Stimulated activated CD4-positive, alpha-beta T cell treated with anti-CD3 and anti-CD28 coated beads, Interleukin-2, amount 100 ng/mL, for 48 hours (primary cell): ENCODE measurements at places on chromosomes 7 and 10.

DNA sequence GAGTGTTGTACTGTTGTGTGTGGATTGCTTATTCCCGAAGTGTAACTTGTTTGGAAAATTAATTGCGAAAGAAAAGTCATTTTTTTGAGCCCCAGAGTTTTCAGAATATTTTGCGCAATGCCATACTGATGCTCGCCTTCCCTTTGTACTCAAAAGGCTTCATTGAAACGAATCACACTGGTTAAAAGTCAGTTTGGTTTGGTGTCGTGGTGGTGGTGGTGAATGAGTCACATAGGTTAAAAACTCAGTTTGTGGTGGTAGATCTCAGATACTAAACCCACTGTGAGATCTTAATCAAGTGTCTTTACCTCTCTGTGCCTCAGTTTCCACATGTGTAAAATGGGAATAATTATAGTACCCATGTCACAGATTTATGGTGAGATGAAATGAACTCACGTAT lies 61.1 kb upstream of the IL6 start:
- DNase-seq: peak; percentile 23

GRCh38 chr7:156675721-156676120 lies 35.1 kb downstream of the RNF32 start:
- no peak for DNase-seq

- DNase-seq: no peak
Measured at GRCh38 chr7:144786522-144786921, 49.3 kb downstream of the TPK1 start.

DNA sequence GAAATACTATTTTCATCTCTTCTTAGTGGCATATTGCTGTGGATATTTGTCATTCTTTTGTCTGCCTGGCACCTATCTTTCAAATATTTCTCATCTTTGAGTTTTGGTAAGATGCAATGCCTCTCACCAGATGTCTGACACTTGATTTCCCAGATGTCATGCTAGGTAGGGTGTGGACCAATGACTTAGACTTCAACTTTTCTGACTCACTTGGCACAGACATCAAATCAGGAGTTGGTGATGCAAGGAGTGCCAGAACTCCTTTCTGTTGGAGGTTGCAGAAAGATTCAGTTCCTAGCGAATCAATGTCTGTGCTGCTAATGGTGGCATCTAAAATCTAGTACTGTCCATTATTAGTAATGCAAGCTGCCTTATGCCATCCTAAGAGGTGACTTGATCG lies 216.9 kb upstream of the FERD3L start:
- DNase-seq: no peak

GRCh38 chr7:118648002-118648401 lies 423.5 kb downstream of the ANKRD7 start:
- DNase-seq: no peak

- DNase-seq: no peak
Measured at GRCh38 chr10:86961481-86962091, 3.2 kb downstream of the SNCG start.

- no peak for DNase-seq
Measured at GRCh38 chr7:54811041-54811845, 52.2 kb upstream of the SEC61G start.

- DNase-seq: no peak
Measured at GRCh38 chr7:67564959-67565358, 568.3 kb downstream of the TYW1 start.

GRCh38 chr7:91089382-91089963 lies 174.8 kb upstream of the FZD1 start:
- no peak for DNase-seq

DNA sequence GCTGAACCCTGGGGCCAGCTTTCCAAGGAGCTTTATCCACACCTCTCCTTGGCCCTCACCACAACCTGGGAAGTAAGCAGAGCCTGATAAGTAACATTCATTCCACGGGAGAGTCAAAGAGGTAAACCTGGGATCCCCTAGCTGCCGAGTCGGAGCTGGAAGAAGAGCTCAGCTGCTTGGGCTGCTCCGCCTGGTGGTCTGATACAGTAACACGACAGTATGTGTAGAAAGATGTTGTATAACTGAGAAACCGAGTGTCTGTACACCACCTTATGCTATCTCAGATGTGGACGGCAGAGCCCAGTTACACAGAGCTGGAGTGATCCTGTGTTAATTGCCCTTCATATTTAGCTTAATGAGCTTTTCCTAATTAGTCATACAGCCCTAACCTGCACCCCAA lies 151.3 kb upstream of the KMT2E start:
- DNase-seq: no peak

- DNase-seq: no peak
Measured at GRCh38 chr7:51255036-51255435, 61.6 kb downstream of the COBL start.

GRCh38 chr7:142177869-142178268 lies 66.4 kb downstream of the MGAM2 start:
- DNase-seq: no peak

- DNase-seq: no peak
Measured at GRCh38 chr7:107996072-107996882, 6.7 kb downstream of the LAMB1 start.

DNA sequence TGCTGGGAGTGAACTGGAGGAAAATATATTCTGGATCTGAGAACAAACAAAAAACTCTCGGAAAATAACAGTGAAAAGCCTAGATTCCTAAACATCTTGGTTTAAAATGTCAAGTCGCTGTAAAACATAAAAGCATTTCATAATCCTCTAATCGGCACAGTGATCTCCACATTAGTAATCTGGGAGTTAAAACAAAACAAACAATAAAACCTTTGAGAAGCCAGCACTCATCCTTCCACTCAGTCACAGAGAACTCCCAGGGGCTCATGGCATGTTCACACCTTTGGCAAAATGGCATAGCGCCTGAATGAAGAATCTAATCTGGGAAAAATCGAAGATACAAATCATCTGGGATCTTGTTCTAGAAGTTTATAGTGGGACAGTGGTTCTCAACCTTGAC lies 24.1 kb upstream of the HPS1 start:
- no peak for DNase-seq

DNA sequence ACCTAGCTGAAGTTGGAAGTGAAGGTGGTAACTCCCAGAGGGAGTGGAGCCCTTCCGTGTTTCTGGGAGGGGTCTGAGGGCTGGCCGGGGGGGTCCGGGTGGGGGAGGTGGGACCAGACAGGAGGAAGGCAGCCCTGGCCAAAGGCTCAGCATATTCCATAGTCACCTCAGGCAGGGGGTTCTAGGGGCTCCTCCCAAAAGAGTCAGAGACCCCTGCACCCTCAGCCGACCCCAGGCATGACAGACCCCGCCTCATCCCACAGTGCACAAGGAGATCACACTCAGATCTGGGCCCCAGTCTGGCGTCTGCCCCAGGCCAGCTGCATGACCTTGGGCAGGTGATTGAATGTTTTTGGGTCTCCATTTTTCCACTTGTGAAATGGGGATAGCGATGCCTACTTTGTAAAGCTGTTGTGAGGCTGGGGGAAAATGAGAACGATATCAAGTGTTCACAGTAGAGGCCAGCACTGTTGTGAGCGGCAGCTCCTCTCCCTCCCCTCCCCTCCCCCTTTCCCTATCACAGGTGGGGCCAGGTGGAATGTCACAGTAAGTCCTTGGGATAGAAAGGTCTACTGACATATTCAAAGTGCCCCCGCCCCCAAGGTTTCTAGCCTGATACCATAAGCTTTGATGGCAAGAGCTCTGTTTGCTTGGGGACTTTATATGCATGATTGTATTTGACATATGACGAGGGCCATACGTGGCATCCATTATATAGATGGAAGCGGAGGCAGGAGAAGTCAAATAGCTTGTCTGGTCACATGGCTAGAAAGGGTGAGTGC lies 33.3 kb downstream of the DNAJB12 start:
- DNase-seq: no peak

DNA sequence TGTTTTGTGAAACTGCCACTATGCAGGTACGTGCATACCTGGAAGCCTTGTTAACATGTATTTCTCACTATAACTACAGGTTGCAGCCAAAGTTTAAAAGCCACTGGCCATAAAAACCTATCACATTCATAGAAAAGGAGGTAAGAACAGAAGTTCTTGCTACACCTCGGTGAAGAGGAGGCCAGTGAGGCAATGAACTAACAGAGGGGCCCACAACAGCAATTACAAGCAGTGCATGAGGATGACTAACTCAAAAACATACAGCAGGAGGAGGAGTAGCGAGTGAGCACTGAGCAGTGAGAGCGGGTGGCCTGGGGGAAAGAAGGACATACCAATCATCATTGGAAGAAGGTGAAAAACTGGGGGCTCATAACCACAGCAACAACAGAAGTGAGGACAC lies 51.6 kb downstream of the NUDCD3 start:
- DNase-seq: no peak

DNA sequence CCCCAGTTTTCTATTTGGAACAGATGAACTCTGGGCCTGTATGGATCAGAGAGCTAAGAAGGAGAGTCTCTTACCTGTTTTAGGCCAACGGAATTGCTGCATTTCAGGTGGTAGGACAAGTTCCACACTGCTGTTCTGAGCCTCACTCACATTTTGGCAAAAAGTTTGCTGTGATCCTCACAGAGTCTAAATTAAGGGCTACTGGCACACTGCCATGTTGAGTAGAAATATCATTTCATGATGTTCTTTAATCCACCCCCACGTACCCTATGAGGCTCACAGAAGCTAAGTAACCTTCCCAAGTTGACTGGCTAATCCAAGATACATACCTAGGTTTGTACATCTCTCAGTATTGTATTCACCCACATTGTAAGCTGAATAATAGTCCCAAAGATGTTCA lies 447.2 kb downstream of the INHBA start:
- no peak for DNase-seq
